ENCODE measurements at places on chromosomes 2 and 18.
A peak's percentile ranks its signal among the peaks of the same experiment; 100 is the strongest.

DNA sequence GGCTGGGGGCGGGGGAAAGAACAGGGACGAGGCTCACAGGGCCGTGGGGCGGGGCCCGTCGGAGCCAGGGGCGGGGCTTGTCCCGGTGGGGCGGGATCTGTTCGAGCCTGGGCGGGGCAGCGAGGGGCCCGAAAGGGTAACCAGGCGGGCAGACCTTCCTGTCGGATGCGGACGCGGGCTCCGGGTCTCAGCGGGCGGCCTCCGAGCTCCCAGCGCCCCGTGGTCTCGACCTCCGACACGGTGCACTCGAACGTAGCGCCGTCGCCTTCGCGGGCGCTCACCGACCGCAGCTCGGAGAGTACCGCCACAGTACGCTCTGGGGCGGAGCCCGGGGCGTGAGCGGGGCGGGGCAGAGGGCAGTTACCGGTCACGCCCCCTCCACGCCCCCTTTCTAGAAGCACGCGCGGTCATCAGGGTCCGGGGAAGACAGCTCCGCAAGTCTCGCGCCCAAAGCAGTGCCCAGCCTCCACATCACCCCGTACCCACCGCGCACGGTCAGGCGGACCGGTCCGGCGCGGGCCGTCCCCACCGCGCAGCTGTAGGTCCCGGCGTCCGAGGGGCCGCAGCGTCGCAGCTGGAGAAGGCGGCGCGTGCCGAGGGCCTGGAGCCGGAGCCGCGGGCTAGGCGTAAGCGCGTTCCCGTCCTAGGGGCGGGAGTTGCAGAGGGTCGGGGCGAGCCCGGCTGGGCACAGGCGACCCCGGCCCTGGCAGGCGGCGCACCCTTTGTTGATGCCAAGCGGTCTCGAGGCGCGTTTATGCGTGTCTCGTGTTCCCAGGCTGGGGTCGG, 8.7 kb downstream of the TMEM198 start:
- peak; percentile 92 for DNase-seq

GRCh38 chr2:19362094-19362754, 3.8 kb upstream of the OSR1 start:
- peak; percentile 69 for DNase-seq

DNA sequence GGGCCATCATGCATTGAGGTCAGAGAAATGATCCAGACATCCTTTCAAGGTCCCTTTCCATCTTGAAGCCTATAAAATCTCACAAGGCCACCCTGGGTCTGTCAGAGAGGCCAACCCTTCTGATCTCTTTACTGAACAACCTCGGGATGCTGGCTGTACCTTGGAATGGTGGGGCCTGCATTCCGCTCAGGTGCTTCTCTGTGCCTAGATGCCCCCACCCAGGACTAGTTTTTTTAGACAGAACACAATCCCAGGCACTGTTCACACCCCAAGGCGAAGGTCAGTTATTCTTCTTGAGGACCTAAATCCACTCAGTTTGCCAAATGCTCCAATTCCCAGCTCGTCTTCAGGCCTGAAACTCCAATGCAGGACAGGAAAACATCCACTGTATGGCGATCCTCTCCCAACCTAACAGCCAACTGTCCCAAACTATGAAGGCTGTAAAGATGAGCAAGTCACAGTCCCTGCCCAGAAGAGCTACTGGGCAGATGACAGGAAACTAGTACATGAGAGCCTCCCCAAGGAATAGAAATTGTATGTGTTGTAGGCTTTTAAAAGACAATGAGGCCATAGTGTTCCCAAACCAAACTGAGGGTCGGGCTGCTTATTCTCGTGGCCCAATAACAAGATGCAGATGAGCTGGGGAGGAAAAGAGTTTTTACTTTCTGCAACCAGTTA, 154.4 kb upstream of the ACAA2 start:
- no peak for DNase-seq

- DNase-seq = no peak
Observed at GRCh38 chr2:70089983-70090525, 2.8 kb downstream of the PCBP1 start.

DNA sequence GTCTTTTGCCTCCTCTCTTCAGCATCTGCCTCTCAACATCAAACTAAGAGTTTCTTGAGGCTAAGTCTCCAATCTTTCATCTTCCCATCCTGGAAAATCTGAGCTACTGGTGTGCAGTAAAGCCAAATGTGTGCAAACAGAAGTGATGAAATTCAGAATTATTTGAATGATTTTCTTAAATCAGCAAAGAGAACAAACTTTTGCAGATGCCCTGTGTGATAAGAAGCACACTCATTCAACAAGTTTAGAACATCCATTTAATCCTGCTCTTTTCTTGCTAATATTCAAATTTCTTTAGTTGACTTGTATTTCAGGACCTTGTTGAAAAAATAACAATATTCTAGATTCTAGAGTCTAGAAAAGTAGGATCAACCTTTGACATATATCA, 1374.9 kb upstream of the CELF4 start:
- DNase-seq = no peak

DNA sequence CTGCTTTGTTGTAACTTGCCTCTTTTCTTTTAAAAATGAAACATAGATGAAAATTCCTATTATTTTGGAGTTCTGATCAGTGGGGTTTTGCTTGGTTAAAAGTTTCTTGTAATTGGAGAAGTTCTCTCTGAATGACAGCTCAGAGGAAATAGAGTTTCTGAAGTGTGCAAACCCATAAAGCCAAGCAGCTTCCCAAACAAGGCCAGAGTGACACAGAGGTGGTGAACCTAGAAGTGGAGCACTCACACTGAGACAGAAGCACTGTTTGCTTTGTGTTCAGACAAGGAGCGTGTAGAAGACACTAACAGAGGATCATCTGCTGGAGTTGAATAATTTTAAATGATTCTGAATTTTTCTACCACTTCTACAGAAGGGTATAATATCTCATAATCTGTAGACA, 49.2 kb downstream of the FBXO48 start:
- peak; percentile 22 for DNase-seq

DNA sequence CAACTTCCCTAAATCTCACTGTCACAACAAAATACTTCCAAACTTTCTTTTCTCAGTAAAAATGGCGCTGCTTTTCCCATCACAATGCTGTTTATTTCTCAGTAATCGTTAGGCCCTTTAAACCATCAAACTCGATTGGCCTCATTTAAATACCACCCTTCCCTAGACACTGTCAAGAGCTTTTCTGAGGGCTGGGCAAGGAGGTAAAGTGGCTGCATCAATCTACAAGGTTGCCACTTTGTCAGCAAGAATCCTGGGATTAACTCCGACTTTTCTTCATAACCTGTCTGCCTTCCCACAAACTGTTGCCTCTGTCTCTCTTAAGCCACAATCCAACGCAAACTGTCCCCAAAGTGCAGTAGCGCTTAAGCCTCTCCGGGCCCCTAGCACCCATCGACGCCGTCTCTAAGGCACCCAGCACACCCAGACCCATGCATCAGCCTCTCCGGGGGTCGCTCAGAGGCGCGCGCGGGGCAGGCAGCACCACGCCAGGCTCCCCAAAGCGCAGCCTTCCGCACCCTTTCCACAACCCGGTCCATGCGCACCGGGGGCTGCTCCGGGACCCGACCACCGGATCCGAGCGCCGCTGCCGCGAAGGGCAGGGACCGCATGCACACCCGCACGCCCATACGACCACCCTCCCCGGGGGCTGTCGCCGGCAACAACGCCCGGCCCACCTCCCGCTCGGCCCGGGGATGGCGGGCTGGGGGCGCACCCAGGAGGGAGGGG, 683 bp downstream of the MBOAT2 start:
- no peak for DNase-seq

DNA sequence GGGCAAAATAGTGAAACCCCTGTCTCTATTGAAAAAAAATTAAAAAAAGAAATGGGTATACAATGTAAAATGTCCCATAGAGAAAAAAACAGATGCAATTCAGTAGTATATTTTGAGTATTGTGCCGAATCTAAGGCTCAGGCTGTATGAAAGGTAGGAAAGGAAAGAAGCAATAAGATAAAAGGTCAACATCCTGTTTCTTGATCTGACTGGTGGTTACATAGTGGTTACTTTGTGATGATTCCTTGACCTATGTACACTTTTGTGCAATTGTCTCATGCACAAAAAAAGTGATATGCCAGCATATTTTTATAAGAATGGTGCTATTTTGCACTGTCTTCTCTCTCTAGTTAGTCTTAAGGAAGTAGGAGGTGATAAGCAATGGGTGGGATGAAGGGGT, 1333.7 kb upstream of the TMEFF2 start:
- DNase-seq = peak; percentile 35

DNA sequence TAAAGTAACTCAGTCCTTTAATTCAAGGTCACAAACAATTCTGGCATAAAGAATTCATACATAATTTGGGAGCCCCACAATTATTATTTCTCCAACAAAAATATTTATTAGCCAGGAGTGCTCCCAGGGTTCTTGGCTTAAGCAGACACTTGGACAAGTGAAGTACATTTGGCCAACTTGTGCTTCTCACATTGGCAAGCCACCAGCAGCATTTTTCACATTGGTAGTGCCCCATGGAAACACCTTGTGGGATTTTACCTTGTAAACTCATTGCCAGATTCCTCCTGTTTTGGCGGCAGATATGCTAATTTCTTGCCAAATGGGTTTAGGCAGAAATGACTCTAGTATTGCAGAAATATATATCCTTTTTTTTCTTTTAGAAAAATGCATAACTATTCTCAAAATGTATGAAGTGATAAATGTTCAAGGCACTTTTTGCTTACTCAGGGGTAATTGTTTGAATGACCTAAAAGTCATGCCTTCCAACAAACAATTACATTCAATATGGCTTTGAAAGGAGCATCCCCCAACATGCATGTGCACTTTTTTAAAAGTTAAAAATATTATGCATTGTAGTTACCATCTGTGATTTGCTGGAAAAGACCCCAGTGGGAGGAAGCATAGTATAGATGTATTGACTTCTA, 113.5 kb downstream of the CSRNP3 start:
- no peak for DNase-seq

- DNase-seq = no peak
Observed at GRCh38 chr2:45432406-45432805, 178.7 kb downstream of the SRBD1 start.

DNA sequence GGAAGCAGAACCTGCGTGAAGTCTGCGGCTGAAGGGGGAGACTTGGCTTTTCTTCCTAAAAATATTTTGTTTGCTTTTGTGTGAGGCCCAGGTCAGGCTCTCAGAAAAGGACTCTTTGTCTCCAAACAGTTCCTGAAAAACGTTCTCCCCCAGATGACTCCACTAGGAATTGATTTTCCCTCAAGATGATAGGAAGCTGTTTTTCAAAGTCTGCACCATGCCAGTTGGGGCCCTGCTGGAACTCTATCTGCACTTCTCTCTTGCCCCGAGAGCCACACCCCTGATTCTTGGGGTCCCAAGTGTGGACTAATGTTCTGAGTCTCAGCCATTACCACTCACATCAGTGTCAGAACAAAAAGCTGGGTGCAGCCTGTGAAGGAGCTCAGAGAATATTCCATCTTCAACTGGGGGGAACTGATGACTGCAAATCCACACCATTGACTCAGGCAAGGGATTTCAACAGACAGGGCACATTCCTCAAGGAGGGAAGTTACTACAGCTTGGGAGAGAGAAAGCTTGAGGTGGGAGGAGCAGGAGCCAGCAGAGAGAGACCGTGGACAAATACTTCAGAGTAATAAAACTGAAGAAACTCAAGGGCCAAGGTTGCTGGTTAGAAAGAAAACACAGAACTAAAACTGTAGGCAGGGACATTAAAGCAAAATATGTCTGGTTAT, 768.3 kb downstream of the RNF144A start:
- DNase-seq = no peak

DNA sequence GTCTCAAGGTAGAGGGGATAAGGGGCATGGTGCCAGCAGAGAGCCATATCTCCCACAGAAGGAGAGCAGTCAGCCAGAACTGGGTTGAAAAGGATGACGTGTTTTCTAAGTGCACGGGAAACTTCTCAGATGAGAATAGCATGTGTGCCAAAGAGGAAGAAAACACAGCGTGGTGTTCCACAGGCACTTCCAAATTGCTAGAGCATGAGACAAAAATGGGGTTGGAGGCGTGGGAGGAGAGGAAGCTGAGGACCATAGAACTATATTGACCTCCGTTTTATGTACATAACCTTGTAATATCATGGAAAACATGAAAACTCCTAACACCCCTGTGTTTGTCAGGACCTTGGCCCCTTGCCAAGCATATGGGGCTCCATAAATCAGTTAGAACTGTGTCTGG, 682.7 kb upstream of the RAB6C start:
- no peak for DNase-seq

DNA sequence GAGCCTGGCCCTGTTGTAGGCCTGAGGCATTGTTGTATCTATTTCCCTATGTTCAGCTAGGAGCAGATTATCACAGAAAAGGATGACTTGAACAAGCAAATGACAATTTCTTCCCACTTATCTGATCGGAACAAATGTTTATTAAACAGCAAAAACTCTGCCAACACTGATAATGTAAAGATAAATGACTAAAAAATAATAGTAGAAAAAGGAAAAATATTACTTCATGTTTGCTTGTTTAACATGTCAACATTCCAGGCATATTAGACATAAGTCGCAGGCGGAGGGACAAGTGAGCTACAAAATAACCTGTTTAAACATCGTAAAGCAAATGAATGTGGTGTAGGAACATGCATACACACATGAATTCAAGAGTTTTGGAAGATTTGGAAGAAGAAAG, 257.9 kb downstream of the TMX3 start:
- no peak for DNase-seq

DNA sequence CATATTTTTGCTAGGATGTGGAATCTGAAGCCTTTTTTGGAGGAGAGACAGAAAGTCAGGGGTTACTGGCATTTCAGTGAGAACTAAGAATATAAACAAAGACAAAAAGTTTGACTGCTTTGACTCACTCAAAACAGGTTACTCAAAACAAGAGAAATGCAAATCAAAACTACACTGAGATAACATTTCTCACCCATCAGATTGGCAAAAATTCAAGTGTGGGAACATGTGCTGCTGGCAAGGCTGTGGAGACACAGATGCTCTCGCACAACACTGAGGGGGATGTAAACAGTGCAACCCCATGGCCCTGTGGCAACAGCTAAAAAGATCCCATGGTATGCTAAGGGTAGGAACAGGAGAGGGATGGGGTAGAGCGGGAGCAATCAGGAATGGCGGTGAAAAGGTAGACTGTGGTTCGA, 86.6 kb downstream of the DTNB start:
- DNase-seq = no peak

DNA sequence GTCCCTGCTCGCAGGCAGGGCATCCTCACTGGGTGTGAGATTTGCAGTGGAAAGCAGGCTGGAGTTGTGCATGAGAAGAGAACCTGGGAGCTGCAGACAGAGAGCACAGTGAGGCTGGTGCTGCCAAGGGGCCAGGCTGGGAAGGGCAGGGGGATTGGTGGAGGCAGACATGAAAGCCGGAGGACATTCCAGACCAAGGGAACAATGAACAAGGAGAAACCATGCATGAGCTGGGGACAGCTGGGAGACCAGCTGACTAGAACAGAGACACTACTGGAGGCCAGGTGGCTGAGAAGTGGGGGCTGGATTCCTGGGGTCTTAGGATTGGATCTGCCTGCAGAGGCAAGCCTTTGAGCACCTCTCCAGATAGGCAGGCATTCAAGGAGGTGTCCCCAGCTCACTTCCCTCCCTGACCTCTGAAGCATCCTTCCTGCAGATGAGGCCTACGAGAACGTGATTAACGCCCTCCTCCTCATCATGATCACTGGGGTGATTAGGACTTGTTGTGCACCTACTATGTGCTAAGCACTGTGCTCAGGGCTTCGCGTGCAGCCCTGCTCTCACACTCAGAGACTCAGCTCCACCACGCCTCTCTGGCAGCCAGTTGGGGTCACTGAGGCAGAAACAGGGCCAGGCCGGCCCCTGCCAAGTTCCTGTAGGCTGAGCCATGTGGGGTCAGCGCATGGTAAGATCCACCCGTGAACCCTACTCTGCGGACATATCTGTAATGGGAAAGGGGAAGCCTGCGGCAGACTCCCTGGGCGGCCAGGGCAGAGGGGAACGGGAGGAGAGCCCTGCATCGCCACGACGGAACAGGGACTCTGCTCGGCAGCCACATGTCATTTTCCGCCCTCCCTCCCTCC, 74.8 kb upstream of the SLC66A3 start:
- no peak for DNase-seq
